Mammary microvascular endothelial cell (primary cell): ENCODE measurements at places on chromosomes 4 and X. TPM values are rescaled to one million over a fixed set of nuclear protein-coding genes. Genes with fewer than 3 reads are reported as not detected.

Gene MND1
- 5.7 and 9.9 TPM in 2 replicates for total RNA-seq

Gene SMR3B
- total RNA-seq = not detected in 2 replicates

Gene IL2
- total RNA-seq = not detected in 2 replicates

Gene RCHY1
- 11.7 and 15.7 TPM in 2 replicates for total RNA-seq

Gene LUZP4
- not detected in 2 replicates for total RNA-seq

Gene AREG
- total RNA-seq = 0.74 and 0.87 TPM in 2 replicates

Gene NHS
- total RNA-seq = under 0.01 and 0.07 TPM in 2 replicates
